DMS 273 treated with DMSO at 0.1 percent for 48 hours (cell line): ENCODE measurements at places on chromosomes 12 and 14.
A peak's percentile ranks its signal among the peaks of the same experiment; 100 is the strongest.

DNA sequence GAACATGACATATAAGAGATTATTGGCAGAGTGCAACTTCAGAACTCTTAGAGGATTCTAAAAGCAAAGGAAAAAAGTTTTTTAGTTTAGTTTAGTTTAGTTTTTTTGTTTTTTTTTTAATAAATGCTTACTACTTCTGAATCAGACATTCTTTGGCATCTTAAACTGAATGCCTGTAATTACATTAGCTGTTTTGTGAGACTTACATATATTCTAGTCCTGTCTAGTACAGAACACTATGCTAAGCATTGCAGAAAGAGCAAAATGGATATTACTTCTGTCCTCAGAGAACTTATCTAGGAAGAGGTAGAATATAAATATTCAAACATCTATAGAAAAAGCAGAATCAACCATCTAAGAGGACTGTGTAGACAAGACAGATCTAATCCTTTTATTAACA, 133.2 kb downstream of the RAD51B start:
- no peak for DNase-seq

DNA sequence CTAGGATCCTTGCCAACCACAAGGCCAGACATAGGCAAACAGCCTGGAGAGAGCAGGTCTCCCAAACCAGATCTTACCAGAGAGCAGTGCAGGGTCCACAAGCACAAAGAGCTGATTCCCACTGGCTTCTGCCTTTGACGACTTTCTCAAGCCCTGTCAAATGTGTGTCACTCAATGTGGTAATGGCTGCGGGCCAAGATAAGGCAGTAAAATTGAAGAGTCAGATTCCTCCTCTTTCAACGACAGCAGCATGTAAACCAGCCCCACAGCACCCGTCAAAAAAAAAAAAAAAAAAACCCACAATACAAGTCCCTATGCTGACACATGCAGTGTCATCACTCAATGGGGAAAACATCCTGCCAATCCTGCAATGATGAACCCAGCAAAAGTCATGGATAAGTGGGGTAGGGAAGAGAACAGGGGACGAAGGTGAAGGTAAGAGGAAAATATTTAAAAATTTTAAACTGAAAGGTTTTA, at the start of gene STON2:
Gene STON2 (minus strand): TSS at position 123 of the 477 bp plus-strand sequence. CDS start 1,942 bp downstream, outside the sequence.
- DNase-seq, result peak; percentile 41

- no peak for DNase-seq
Observed at GRCh38 chr14:55773984-55774545, 194.1 kb downstream of the KTN1 start.

- DNase-seq, result no peak
Observed at GRCh38 chr14:61581340-61581739, 114.0 kb upstream of the HIF1A start.

DNA sequence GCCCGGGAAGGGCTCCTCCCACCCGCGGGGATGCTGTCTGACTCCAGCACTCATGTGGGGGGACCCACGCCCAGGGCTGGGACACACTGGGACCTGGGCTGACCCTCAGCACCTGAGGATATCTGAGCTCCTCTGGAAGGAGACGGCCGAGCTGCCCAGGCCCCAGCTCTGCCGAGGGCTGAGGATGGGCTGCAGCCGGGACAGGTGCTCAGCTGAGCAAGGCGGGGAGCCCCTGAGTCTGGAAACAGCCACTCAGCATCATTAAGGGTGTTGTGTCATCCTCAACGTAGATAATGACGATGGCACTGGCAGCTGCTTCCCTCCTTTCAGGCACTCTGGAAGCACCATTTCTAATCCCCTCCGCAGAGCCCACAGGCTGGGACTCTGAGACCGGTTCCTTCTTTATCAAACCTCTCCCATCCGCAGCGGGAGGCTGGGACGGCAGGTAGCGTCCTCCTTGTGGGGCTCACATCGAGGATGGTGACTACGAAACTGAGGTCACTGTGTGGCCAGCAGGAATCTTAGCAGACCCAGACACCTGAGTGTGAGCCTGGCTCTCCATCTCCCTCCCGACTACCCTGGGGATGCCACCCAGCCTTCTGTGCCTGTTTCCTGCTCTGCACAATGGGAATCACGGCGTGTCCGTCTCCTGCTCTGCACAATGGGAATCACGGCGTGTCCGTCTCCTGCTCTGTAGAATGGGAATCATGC, 26.7 kb upstream of the SFSWAP start:
- DNase-seq, result no peak

DNA sequence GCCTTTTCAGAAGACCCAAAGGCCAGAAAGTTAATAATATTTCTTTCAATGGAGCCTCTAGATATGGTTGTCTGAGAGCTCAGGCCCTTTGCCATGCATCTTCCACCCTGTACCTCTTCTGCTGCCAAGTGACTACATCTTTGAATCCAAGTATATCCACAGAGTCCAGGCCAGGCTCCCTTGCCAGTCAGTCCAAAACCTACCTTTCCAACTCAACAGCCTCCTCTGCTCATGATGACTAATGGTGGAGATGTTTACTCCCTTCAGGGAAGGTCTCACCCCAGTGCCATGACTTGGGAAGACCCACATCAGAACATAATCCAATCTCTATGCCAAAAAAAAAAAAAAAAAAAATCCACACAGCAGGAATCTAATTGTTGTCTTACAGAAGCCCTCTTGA, 20.4 kb downstream of the TTC9 start:
- no peak for DNase-seq

DNA sequence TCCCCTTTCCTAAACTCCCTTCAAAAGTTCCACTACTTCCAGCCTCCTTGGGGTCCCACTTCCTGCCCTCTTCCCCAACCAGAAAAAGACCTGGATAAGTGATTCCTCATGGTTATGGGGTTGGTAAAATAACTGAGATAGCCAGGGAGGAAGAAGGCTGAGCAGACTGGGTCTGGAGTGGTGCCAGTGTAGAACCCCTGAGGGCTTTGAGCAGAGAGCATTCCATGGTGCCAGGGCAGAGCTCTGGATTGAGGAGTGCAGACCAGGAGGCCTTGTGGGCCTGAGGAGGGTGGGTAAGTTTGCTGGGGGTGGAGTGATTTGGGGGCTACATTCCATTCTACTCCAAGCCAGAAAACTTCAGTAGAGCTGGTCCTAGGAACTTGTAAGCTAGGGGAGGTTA, 9.5 kb upstream of the CISTR start:
- no peak for DNase-seq

- no peak for DNase-seq
Observed at GRCh38 chr14:65043893-65044595, 57.3 kb downstream of the FNTB start.

GRCh38 chr12:116675339-116676107, 62.3 kb downstream of the SPRING1 start:
- no peak for DNase-seq

GRCh38 chr14:80271389-80271788, 60.1 kb upstream of the DIO2 start:
- DNase-seq, result no peak

DNA sequence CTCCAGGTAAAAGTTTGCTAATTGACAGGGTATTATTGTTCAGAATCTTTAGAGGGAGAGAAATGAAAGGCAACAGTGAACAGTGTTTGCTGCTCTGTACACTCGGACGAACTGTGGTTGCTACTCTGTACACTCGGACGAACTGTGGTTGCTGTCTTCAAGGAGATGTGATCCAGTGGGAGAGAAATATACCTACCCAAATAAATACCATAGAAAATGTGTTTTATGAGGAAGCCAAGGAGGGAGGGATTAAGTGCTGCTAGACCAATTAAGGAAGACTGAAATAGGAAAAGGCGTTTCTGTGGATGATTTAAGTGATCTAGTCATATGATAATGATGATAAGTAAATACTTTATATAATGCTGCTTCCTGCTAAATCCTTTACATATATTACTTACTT, 2.7 kb downstream of the STK38L start:
- no peak for DNase-seq

DNA sequence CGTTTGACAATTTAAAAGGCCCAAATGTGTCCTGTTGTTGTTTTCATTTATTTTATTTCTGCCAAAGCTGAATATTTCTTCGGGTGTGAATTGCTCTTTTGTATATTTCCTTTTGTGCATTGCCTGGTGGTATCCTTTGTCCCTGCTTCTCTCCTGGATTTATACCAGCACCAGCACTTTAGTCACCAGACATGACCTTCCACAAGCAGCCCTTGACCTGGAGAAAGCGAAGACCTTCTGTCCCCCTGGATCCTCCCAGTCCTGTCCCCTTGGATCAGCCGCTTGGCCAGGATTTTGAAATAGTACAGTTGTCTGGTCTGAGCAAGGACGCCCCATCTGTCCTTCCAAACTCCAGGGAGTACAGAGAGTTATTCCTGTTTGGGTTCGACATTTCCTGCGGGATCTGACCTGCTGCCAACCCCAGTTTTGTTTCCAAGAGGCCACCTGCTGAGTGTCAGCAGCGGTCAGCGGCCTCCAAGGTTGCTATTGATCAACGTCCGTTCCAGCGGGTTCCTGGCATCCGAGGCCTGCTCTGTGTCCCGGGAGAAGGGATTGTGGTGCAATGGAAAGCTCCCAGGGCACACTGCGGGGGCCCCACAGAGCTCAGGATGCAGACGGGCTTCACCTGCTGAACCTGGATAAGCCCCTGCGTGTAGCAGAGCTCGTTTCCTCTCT, 45.1 kb upstream of the CHGA start:
- DNase-seq, result no peak

GRCh38 chr14:103427485-103428443, 42.5 kb downstream of the MARK3 start:
- DNase-seq, result no peak

DNA sequence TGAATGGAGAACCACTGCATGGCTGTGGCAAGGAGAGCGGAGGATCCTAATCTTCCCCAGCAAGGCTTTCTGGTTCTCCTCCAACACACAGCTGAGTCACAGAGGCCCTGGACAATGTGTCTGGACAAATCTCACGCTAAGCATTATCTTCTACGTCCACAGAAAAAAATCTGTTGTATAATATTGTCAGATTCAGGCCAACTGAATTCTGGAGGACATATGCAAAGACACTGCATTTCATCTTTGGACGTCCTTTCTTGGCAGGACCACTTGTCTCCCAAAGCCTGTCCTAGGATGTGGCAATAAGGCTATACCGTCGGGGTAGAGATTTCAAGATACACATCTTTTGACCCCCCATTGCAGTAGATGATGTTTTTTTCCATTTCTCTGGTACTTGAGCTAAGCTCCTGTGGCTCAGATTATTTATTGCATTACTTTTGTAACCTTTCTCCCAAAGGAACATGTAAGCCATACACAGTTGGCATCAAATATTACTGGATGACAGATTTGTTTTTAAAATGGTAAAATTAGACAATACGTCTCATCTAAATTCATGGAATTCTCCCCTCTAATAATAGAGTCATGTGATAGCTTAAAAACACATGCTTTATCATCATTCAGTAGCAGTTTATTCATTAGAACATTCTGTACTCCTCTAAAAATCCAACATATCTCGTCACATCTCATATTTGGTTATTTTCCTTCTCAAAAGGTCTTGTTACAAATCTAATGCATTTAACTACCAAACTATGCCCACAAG, 19.4 kb downstream of the LMO3 start:
- DNase-seq, result no peak

DNA sequence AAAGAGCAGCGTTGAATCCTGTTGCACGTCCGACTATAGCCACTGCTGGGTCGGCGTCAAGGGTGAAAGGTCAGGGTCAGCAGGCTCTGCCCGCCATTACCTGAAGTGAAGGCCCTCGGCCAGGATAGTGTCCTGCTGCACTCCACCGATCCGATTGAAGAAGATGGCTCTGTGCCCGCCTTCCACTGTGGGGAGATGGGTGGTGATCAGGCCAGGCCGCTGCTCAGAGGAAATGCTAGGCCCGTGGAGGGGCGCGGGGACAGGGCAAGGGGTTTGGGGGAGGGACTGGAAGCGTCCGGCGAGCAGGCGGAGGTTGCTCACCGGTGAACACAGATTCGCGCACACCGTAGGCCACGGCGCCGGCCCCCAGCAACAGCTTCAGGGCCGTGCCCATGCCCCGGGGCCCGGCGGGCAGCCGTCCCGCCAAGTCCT, 352 bp downstream of the PHB2 start:
- DNase-seq, result no peak

GRCh38 chr12:553216-554000, 93.7 kb downstream of the B4GALNT3 start:
- DNase-seq, result no peak

DNA sequence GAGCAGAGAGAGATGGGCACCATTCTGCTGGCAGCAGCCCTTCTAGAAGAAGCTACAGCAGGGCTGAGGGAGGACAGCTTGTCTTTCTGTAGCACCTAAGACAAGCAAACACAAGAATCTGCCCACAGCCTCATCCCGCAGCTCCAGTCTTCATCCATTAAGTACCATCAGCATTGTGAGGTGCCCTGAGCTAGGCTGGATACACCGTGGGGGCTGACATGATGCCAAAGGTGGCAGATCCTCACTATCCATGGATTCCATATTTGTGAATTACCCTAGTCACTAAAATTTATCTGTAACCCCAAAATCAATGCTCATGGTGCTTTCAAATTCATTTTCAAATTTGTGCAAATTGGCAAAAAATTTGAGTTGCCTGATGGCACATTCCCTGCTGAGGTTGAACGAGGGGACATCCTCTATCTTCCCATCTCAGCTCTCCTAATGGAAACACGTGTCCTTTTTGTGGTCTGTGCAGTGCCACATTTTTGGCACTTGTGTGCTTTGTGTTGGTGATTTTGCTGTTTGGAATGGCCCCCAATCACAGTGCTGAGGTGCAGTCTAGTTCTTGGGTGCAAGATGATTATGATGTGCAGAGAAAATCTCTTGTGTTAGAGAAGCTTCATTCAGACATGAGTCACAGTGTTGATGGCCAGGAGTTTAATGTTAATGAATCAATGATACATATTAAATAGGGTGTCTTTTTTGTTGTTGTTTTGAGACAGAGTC, 7.0 kb downstream of the PITPNM2 start:
- DNase-seq, result no peak

- DNase-seq, result no peak
Observed at GRCh38 chr14:67137744-67138371, 51.4 kb upstream of the GARIN2 start.

GRCh38 chr14:20002319-20002718, 356 bp downstream of the OR4Q2 start:
- no peak for DNase-seq

GRCh38 chr14:71645656-71646055, 286.6 kb upstream of the RGS6 start:
- no peak for DNase-seq

- DNase-seq, result no peak
Observed at GRCh38 chr12:65014504-65015271, 106.4 kb downstream of the WIF1 start.

- no peak for DNase-seq
Observed at GRCh38 chr14:22898302-22899090, 15.5 kb downstream of the REM2 start.

GRCh38 chr14:70018230-70018629, 139.0 kb downstream of the SMOC1 start:
- DNase-seq, result no peak
